ENCODE measurements at places on chromosomes 1 and 21.

DNA sequence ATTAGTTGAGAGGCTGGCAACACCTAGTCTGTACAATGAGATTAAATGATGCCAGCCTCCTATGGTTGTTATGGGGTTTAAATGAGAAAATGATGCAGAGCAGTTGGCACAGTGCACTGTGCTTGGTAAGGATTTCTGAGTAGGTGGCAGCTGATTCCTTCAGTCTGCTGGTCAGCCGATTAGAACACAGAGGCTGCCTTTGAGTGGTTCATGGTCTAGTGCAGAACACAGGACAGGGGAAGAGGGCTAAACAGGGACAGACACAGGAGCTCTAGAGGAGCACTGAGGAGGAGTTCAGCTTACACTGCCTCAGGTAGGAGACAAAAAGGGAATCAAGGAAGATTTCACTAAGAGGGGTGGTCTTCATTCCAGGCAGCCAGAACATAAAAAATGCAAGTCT is 1.4 kb downstream of the TIE1 start:
- no peak for DNase-seq

- no peak for DNase-seq
Measured at GRCh38 chr1:185353124-185353523, 36.1 kb upstream of the IVNS1ABP start.

DNA sequence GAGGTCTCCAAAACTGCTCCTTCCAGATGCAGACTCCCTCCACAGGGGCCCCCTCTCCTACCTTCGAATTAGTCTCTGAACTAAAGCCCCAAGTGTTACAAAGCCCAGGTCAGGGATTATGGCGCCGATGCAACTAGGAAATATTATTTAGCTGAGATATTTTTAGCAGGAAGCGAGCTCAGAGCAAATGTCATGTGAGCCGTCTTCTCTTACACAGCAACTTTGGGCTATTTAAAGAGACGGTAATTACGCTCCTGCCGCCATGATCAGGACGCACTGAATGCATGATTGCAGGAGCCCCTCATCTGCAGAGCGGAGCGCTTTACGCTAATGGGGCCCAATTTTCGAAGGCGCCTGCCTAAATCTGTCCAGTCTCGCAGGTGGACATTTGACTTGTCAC is 55.3 kb upstream of the TARDBP start:
- no peak for DNase-seq

GRCh38 chr1:207871117-207871649 is 39.7 kb downstream of the CD34 start:
- DNase-seq = no peak

DNA sequence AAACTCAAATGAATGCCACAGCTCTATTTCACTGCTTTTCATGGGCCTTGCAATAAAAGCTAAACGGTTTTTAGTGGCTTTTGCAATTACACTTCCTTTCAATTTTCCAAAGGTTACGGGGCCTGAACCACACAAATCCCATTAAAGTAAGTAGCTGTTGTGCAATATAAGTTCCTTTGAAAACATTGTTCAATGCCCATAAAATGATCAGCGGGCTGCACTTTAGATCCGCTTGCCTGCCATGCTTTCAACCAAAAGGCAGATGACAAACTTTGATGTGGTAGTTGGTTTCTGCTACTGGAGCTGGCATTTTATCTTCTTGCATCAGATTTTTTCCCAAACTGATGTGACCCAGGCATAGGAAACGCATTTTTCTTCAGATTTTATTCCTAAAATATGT is 50.2 kb downstream of the PRRX1 start:
- no peak for DNase-seq

- DNase-seq = no peak
Measured at GRCh38 chr1:192994141-192994540, 65.0 kb downstream of the UCHL5 start.

GRCh38 chr1:160853754-160854153 is 8.9 kb downstream of the CD244 start:
- DNase-seq = no peak

GRCh38 chr1:174957829-174958228 is 41.9 kb upstream of the CACYBP start:
- no peak for DNase-seq
